Aorta (tissue), 5 donors: ENCODE measurements at places on chromosomes 5 and 9. TPM values are rescaled to one million over a fixed set of nuclear protein-coding genes. Genes with fewer than 3 reads are reported as not detected.

GRCh38 chr9:99134893-99135341 lies 30.0 kb downstream of the TGFBR1 start:
- no peaks in the 10 kb centered on the region for H3K36me3 ChIP-seq
- DNase-seq = no peak
- no peak overlapping the region for H3K27ac ChIP-seq
- H3K4me1 ChIP-seq = no peaks in the 10 kb centered on the region
- no peak overlapping the region for H3K4me3 ChIP-seq

GRCh38 chr9:94166976-94167346 lies 82.7 kb downstream of the PTPDC1 start:
- H3K4me3 ChIP-seq = peak overlapping the region; percentile 88
- peaks cover 4% of the 10 kb centered on the region for H3K4me1 ChIP-seq
- no peak for DNase-seq
- H3K36me3 ChIP-seq = peaks cover 2% of the 10 kb centered on the region
- no peak overlapping the region for H3K27ac ChIP-seq

GRCh38 chr9:90900130-90900529 lies 98.5 kb downstream of the SYK start:
- H3K27me3 ChIP-seq = no peaks in the 10 kb centered on the region
- H3K36me3 ChIP-seq = no peaks in the 10 kb centered on the region
- H3K4me1 ChIP-seq = no peaks in the 10 kb centered on the region
- no peak overlapping the region for H3K4me3 ChIP-seq

DNA sequence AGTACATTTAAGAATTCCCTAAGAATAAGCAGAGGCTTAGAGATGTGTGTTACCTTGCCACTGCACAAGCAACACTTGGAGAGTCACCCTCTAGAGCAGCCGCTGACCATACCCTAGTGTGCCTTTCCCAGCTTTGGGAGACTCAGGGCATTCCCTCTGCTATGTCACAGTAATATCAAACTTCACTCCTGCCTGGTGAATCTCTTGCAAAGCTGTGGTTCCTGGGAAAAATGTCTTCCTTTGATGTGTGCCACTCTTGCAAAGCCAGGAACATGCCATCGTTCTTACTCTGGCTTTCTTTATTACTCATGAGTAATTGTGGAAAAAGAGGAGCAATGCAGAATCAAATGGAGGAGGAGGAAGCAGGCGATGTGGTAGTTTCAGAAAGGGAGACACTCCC lies 173.2 kb downstream of the CCDC192 start:
- no peak overlapping the region for H3K4me3 ChIP-seq
- H3K4me1 ChIP-seq = no peaks in the 10 kb centered on the region
- no peaks in the 10 kb centered on the region for H3K36me3 ChIP-seq
- no peak overlapping the region for H3K27ac ChIP-seq

GRCh38 chr5:179191506-179192184 lies 131.5 kb downstream of the ZNF354C start:
- DNase-seq = peak; percentile 57
- H3K36me3 ChIP-seq = no peaks in the 10 kb centered on the region
- H3K27me3 ChIP-seq = no peaks in the 10 kb centered on the region
- no peak overlapping the region for H3K27ac ChIP-seq

The PSMB7 gene
- 75.9 TPM for total RNA-seq

The FOXD4L6 gene
- not detected for total RNA-seq
